ENCODE measurements at places on chromosomes 6 and 20.

DNA sequence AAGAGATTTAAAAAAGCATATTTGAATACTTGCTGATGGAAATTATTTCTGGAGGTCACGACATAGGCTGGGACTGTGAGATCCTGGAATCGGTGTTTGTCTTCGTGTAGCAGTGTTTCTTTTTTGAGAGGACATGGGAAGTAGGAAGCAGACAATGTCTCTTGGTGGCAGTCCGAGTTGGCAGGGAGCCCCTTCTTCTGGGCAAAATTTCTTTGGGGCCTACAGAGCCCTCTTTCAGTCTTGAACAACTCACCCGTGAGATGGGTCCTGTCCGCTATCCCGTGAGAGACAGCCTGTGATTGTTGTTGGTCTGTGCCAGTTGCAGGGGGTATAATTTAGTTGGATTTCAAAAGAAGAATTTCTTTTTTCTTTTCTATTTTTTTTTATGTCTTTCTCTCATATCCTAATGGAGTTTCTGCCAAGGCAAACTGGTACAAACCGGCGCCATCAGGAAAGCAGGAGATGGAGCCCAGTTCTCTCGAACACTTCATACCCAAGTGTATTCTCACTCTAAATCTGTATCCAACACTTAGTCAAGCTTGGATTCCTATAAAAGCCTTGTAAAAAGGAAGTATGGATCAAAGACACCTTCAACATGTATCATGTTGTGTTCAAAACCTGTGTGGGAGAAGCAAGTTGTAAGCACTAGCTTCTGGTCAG is 785.1 kb downstream of the MAFB start:
- no peak for DNase-seq

DNA sequence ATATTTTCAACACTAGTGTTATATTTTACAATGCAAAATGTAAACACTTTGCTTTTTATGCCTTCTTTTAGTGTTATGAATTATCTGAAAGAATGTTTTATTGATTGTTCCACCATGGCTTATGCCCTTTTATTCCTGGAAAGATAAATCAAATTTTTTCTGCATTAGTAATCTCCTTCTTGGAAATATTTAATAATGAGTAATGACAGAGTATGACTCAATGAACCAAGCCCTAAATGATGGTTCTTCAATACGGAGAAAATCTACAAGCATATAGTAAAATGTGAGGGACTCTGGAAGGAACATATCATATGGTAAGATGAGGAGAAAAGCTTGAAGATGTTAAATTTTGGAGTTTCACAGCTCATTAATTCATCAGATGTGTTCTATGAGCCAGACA is 929.6 kb downstream of the C6orf118 start:
- no peak for DNase-seq

GRCh38 chr6:143510991-143511891 is at the start of gene FUCA2:
Gene FUCA2, minus strand, starts transcription at chr6:143511720. Its CDS starts 86 bp downstream, at chr6:143511634.
- DNase-seq, result peak; percentile 24

- DNase-seq, result no peak
Measured at GRCh38 chr20:24814556-24815195, 134.4 kb upstream of the CST7 start.

DNA sequence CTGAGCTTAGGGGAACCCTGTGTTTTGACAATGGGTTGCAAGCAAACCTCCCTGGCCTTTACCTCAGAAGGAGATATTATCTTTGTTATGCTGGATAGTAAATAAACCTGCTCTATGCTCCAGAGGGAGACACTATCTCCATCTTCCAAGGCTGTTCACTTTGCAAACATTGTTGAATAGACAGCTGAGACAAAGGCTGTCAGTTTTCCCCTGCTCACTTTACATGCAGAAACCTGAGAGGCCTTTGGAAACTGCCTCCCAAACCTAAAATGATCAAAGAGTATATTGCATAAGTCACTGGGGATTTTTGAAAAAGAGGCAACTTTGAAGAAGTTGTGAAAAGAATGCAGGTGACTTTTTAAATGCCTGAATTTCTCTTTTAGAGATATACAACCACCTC is 61.6 kb downstream of the MRAP2 start:
- DNase-seq, result no peak

DNA sequence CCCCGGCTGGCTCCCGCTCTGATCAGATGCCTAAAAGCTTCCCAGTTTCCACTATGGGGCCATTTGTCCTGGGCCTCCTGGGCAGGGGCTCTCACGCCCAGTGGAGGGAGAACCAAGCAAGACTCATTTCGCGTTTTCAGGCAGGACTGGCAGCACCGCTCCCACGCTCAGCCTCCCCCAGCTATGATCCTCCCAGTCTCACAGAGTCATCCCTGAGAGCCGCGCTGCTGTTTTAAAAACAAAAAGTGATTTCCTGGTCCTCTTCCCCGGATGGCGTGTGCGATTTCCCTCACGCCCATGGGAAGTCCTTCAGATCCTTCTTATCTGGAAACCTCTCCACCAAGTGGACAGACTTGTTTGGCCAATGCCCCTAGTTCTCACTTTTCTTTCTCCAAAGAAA is at the start of gene ADGRF5:
TSS of gene ADGRF5 (minus strand) at position 208 of the 400 bp plus-strand sequence. CDS start 15,176 bp downstream, outside the sequence.
- DNase-seq, result no peak

- DNase-seq, result no peak
Measured at GRCh38 chr20:41080866-41081265, 52.2 kb downstream of the TOP1 start.

DNA sequence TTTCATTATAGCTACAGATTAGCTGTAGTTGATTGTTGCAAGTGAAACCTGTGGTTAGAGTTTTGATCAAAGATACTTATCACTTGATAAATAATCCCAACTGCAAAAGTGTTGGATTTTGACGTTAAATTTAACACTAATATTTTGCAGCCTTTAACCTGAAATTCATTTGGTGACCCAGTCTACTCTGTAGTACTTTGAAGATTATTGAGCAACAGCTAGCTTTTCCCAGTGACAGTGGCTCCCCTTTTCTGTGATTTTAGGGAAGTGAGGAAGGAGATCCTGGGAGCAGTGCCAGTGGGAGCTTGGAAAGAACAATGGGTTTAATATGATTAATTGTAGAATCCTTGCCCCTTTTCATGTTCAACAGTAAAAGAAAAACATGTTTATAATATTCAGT is 76.9 kb downstream of the NCOA3 start:
- DNase-seq, result no peak

- DNase-seq, result no peak
Measured at GRCh38 chr20:38172408-38172807, 7.3 kb upstream of the TGM2 start.

DNA sequence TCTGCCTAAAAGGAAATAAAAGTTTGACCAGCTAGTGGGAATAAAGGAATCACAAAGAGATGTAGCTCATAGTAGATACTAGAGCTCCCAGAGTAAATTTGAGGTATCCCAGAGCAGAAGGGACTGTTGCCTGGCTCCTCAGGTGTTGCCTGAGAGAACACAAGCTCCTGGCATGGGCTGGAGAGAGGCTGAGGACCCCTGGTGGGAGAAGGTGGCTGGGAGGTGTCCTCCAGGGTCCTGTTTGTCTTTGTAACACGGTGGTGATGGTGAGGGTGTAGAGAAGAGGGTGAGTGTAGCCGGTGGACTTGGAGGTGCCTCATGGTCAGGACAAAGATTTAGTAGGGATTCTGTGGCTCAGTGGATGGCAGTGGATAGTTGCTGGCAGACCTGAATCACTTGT is 28.1 kb upstream of the NNAT start:
- no peak for DNase-seq

- DNase-seq, result no peak
Measured at GRCh38 chr6:47203938-47204611, 105.6 kb downstream of the TNFRSF21 start.

GRCh38 chr6:139979021-139979725 is 604.7 kb upstream of the CITED2 start:
- no peak for DNase-seq

GRCh38 chr6:166001359-166001758 is 166.3 kb downstream of the TBXT start:
- DNase-seq, result no peak

DNA sequence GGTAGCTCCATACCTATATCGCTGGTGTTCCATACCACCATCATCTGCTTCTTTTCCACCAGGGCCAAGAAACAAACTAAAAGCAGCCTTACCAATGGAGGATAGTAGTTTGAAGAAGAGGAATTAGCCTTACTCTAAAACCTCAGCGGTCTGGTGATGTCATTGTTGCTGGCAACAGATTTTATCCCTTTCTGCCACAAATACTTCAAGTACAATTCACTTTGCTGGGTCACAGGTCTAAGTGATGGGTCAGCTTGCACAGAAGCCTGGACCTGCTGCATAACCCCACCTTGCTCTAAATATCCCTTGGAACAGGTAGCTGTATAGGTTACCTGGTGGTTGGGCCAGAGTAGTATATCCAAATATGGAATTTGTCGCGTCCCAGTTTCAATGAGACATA is 53.2 kb upstream of the THEMIS start:
- no peak for DNase-seq

DNA sequence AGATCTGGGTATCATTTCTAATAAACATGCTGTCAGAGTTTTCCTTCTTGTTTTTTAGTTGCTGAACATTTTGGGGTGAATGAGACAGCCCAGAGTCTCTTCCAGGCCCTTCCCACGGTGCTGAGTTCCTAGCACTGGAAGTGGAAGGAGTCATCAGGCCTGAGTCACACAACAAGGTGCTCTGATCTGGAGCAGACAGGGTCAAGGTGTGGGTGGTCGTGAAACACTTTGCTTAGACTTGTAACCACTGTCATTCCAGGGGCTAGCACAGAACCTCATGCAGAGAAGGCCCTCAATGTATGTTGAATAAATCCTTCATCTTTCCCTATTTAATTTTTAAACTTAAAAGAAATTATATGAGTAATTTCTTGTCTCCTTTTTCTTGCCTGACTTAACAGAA is 60.6 kb downstream of the TXLNB start:
- no peak for DNase-seq

DNA sequence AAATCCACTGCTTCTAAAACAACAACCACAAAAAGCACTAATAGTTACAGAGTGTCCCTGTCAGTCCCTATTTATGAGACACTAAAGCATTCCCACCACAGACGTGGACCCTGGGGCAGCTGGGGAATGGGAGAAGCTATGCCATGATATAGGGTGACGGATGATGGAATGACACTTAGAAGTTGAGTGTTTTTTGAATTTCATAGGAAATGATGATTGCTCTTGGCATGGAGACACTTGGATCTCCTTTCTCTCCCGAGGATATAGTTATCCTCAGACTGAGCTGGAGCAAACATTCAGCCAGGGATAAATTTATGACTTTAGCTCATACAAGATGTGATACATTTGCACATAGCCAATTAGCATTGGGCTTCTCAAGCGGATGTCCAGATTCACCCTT is 151.2 kb downstream of the EDN3 start:
- DNase-seq, result no peak

GRCh38 chr20:4637081-4637797 is 84.5 kb upstream of the PRND start:
- no peak for DNase-seq

GRCh38 chr6:164665328-164665727 is 644.1 kb downstream of the C6orf118 start:
- DNase-seq, result no peak

DNA sequence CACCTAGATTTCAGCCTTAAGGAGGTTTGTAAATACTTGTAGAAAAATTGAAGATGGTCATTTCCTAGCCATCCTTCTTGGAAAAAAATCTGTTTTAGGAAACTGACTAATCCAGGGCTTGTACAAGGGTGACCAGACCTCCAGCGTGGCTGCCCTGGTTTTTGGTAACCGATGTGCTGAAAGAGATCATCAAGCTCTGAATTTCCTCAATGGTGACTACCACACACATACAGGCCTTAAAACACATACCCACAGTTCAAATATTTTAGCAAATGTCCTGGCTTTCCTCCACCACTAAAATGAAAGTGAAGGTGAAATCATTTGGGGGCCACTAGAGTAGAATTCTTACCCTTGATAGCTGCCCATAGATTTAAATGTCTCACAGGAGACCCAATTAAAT is 215.3 kb upstream of the SUPT3H start:
- DNase-seq, result no peak

- no peak for DNase-seq
Measured at GRCh38 chr20:12531626-12532025, 477.1 kb upstream of the SPTLC3 start.

DNA sequence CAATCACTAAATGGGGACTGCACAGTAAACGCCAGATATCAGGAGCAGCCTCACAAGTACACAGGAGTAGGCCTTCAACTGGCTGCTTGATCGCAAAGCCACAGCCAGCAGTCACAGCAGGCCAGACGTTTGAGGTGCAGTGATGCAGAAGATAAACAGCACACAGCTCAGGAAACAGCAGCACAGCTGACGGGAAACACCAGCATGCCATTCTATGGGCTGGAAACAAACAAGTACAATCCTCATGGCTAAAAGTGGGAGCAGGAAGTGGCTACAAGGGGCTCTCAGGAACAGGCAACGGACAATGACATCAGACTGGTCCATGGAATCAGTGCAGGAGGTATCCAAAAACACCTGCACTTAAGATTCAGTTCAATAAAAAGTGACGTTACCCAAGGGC is 111.0 kb downstream of the DTNBP1 start:
- DNase-seq, result no peak

DNA sequence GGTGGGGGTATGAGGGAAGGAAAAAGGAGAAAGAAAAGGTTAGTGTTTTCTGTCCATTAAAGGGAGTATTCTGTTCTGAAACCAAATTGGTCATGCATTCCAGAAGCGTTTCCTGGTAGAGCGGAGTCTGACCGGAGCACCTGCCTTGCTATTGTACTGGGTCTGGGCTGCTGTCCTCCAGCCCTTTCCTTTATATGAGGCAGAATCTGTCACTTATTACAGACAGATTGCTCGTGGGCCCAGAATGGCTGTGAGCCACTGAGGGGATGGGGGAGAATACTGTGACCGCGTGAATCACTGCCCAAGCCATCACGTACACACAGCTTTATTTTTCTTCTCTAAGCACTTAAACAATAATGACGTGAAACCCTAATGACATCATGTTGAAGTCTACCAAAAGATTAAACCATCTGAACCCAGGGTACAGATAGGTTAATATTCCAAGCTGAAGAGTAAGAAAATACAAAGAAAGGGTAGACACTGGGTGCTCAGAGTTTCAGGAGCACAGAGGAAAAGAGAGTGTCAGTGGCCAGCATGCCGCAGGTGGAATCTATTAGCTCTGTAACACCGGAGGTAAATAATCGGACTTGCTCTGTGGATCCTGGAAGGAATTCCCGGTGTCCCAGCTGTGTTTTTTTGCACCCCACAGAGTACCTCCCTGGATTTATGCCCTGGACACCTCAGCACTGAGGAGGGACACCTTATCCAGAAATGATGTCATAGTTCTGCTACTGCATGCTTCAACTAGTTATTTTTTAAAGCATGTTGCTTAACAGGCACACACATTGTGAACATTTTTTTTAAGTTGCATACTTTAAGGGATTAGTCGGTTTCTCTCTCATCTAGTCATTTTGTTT is 573.3 kb downstream of the PKHD1 start:
- no peak for DNase-seq

DNA sequence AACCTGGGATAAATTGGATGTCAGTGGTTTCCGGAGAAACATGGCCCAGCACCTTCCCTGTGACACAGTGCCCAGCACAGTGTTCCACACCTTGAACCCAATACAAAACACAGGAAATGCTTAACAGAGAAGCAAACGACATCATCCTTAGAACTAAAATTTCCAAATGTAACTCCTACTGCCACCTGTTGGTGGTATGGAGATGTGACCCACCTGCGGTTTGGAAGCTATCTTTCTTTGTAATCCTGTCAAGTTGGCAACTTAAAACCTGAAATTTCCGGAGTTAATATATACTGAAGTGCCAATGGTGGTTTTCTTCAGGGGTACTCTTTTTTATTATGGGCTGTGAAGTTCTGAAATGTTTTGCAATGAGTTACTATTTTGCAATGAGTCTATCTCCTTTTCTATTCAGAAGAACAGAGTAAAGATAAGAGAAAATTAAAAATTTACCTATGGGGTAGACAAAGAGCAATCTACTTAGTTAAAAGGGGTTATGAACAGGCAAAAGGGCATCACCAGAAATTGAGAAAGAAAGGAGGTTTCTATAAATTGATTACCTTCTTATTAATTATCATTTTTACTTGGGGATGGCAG is 658.8 kb downstream of the PTPRT start:
- DNase-seq, result no peak
